ENCODE measurements at places on chromosomes 2 and 18. TPM values are rescaled to one million over a fixed set of nuclear protein-coding genes. Genes with fewer than 3 reads are reported as not detected.

The PROC gene
- not detected for polyA plus RNA-seq

The TCF7L1 gene
- polyA plus RNA-seq = not detected

The ALKAL2 gene
- not detected for polyA plus RNA-seq

The STAT1 gene
- polyA plus RNA-seq = 221 TPM

The PRSS56 gene
- polyA plus RNA-seq = not detected

The AQP4 gene
- polyA plus RNA-seq = not detected

The KCNJ13 gene
- polyA plus RNA-seq = not detected

The IL36G gene
- polyA plus RNA-seq = not detected

The SLC5A7 gene
- not detected for polyA plus RNA-seq

The LINC00305 gene
- not detected for polyA plus RNA-seq

The TM4SF20 gene
- not detected for polyA plus RNA-seq

The TUBB8B gene
- not detected for polyA plus RNA-seq

The PASK gene
- polyA plus RNA-seq = 50.0 TPM

The KANSL1L gene
- 0.26 TPM for polyA plus RNA-seq

The FTCDNL1 gene
- 2.7 TPM for polyA plus RNA-seq

The HOXD9 gene
- not detected for polyA plus RNA-seq

DNA sequence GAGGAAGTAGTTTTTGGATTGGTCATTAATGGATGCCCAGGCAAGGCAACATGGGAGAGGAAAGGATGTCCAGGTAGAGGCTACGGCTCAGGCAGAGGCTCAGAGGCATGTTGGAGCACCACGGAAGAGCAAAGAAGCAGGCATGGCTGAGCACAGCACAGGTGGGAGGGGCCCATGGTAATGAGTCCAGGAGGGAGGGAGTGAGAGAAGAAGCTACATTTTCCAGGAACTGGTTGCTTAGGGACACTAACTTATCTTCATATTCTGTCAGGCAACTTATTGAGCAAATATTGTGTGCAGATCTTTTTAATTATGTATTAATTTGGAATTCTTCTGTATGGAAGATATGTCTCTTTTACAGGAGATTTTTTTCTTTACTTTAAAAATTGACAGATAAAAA is 42.2 kb downstream of the ARHGEF4 start:
- no peak for DNase-seq

DNA sequence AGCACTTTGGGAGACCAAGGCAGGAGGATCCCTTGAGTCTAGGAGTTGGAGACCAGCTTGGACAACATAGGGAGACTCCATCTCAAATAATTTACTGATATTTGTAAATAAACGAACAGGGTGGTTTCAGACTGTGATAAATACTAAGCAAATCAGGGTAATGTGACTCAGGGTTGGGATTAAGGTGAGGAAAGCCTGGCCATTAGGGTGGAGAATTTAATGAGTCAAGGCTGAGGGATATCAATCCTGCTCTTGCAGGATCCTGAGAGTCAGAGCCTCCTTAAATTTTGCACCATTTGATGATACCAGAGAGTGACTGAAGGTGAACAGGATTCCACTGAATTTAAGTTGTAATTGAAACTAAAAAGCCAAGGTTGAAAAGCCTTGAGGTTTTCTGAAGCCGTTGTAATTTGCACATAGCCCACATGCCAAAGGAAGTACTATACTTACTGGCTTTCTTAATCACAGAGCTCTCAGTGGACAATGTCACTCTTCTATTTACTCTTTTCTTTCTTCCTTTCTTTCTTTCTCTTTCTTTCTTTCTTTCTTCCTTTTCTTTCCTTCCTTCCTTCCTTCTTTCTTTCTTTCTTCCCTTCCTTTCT is 28.6 kb upstream of the AP1S3 start:
- no peak for DNase-seq

DNA sequence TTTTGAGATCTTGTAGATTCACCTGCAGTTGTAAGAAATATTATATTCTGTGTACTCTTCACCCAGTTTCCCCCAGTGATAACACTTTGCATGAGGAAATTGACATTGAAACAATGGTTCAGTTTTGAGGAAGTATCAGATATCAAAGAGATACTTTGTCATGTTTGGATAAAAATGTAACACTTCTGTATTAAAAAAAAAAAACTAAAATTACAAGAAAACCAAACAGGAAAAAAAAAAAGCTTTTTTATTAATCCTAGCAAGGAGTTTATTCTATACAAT is 204.0 kb downstream of the ARL4C start:
- DNase-seq = no peak

GRCh38 chr18:46134920-46135675 is 30.9 kb downstream of the HAUS1 start:
- DNase-seq = no peak

GRCh38 chr2:209495855-209496585 is 72.2 kb downstream of the MAP2 start:
- no peak for DNase-seq

GRCh38 chr2:233451950-233452349 is 97.7 kb downstream of the DGKD start:
- no peak for DNase-seq

DNA sequence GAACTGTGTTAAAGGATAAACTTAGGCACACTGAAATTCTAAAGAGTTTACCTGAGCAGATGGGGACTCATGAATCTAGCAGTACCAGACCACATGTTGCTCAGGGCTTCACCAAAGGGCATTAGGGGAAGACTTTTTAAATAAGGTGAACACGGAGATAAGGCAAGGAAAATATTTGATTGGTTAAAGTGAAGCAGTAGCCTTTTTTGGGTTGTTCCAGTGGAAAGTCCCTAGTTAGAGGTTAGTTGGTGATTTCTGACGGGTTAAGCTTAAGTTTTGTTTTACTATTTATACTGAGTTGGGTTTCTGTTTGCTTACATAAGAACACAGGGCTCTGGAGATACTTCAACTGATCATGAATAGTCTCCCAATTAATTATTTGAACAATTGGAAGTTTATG is 722.5 kb downstream of the SOCS6 start:
- DNase-seq = no peak

GRCh38 chr18:6489977-6490376 is 75.3 kb upstream of the L3MBTL4 start:
- no peak for DNase-seq

- no peak for DNase-seq
Measured at GRCh38 chr2:39020383-39020782, 100.5 kb downstream of the SOS1 start.

DNA sequence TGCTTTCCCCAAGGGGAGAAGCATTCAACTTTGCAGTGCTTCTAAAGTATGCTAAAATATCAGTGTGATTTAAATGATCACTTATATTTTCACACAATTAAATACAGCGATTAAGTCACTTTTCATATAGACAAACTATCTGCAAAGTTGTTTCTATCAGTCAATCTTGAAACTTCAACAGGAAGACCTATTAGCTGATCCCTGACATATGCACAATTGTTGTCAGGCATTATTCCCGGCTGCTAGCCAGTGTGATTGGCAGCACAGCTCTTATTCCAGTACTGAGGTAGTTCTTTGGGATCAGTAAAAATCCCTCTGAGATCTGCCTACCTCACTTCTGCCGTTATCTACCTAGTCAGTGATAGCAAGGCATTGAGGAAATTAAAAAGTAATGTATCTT is 629.5 kb downstream of the NR4A2 start:
- no peak for DNase-seq

DNA sequence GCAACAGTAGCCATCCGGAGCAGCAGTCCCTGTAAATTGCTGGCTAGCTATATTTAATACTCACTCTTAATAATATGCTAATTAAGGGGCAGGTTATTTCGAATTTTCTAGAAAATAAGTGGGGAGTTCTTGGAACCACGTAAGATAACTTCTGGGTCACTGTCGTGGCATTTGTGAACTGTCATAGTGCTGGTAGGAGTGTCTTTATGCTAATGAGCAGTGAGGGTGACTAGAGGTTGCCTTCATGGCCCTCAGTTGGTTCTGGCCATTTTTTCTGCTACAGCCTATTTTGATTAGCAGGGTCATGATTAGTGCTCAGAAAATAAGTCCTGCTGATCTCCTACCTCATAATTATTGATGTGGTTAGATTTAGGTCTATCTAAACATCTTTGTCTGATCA is 249.9 kb upstream of the RASGRP3 start:
- DNase-seq = no peak

- no peak for DNase-seq
Measured at GRCh38 chr2:237754182-237754581, 44.4 kb upstream of the RBM44 start.

DNA sequence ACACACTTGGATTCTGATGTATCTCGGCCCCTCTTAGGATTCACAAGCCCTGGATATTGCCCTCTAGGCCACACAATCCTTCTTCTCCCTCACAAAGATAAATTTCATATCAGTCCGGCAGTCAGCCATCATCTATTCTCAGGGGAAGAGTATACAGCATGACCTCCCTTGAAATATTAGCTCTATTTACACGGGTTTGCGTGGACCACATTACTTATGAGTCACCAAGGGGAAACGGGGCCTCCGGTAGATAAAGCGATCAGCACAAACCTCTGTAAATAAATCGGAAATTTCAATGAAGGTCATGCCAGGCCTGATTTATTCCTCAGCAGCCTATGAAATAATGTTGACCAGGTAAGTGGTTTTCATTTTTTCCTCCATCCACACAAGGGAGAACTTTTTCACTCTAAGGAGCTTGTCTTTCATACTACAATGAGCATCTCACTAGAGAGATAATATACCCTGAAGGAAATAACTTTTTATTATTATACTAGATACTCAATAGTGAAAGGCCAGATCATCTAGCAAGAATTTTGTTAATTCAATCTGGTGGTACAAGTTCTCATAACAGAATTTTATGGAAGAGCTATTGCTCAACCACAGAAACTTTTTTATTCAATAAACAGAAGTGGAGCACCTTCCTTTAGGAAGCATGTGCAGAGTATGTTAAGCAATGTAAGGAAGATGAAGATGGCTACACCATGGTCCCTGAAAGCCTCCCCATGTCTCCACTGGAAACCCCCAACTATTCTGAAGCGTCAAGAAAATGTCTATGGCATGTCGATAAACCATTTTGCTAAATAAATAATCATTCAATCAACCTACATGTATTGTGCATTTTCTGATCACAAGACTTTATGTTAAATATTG is 125.2 kb upstream of the PIK3C3 start:
- DNase-seq = no peak

GRCh38 chr18:26403491-26403890 is 144.9 kb downstream of the KCTD1 start:
- DNase-seq = no peak

- DNase-seq = no peak
Measured at GRCh38 chr2:57516698-57517340, 529.8 kb upstream of the VRK2 start.

- DNase-seq = no peak
Measured at GRCh38 chr2:205865905-205866441, 183.7 kb downstream of the NRP2 start.

DNA sequence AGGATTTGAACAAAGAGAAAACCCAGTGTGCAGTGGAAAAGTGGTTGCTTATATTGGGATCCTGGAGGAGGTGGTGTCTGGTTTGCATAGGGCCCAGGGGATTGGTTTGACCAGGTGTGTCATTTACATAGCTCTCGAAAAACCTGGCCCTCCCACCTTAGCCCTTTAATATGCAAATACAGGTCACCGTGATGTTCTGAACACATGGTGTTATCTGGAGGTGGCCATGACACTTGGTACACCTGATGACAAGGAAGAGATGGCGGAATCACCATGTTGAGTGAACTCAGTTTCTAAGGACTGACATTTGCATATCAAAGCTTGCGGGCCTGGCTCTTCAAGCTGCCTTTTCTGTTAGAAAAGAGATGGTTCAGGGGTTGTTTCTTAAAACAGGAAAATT is 2.3 kb upstream of the NAPG start:
- DNase-seq = no peak

DNA sequence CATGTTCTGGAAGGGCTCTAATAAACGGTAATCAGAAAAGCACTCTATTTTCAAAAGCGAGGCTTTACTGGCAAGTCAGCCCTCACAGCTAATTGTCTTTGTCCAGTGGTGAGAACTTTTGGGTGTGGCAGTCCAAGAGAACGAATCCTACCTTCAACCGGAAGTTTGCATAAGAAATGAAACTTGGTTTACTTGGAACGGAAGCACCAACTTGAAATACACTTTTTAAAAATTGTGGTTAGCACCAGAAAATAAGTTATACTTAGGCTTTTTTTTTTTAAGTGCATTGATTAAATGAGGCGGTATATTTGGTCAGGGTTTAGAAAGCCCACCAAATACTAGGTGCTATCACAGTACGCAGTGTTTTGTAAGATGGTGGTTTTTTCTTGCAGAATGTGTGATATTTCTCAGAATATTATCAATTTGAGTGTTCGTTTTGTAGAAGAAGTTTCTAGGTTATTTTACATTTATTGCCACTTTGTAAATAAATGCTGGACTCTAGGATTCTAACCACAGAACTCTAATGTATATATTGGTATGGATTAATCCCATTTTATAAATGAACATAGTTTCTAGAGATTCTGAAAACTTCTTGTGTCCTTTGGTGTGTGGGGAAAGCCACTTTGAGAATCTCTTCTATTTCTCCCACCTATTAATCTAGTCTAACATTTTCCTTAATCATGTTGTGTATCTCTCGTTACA is 1.2 kb downstream of the MYL12A start:
- DNase-seq = peak; percentile 60

DNA sequence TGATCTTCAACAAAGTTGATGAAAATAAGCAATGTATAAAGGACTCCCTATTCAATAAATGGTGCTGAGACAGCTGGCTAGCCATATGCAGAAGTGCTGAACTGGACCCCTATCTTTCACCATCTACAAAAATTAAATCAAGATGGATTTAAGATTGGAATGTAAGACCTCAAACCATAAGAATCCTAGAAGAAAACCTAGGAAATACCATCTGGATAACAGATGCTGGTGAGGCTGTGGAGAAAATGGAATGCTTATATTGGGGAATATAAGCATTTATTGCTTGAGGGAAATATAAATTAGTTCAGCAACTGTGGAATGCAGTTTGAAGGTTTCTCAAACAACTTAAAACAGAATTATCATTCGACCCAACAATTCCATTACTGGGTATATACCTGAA is 89.6 kb downstream of the GCA start:
- no peak for DNase-seq

- no peak for DNase-seq
Measured at GRCh38 chr2:226550801-226551200, 248.8 kb downstream of the IRS1 start.

GRCh38 chr18:42271647-42272414 is 316.8 kb downstream of the PIK3C3 start:
- DNase-seq = no peak

DNA sequence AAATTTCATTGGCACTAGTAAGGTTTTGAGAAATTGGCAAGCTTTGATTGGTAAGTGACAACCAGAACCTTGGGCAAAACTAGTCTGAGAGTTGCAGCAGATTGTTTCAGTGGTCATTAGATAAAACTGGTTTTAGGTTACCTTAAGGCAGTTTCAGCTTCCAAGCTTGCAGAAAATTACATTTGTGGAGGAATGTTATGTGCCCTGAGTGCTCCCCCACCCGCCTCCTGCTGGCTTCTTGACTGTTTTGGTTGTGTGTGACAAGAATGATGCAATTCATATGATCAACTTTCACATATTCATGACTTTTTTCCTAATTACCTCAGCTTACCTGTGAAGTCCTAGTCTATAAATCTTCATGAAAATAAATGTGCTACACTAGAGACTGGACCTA is 599.5 kb upstream of the ZNF804A start:
- DNase-seq = no peak

GRCh38 chr2:144631636-144632035 is 111.7 kb upstream of the ZEB2 start:
- DNase-seq = no peak

GRCh38 chr2:68971591-68972231 is 2.7 kb upstream of the GKN1 start:
- no peak for DNase-seq

GRCh38 chr2:147250652-147251356 is 594.0 kb upstream of the ACVR2A start:
- no peak for DNase-seq

- DNase-seq = no peak
Measured at GRCh38 chr2:56335101-56335500, 151.3 kb downstream of the CCDC85A start.
